Progenitor cell of endocrine pancreas (in vitro differentiated cells): ENCODE measurements at places on chromosomes 5 and 9. TPM values are rescaled to one million over a fixed set of nuclear protein-coding genes. Genes with fewer than 3 reads are reported as not detected.

- DNase-seq, result no peak
Measured at GRCh38 chr9:77488439-77489126, 159.5 kb downstream of the GNA14 start.

- DNase-seq, result no peak
Measured at GRCh38 chr5:82295959-82296531, 17.9 kb upstream of the RPS23 start.

DNA sequence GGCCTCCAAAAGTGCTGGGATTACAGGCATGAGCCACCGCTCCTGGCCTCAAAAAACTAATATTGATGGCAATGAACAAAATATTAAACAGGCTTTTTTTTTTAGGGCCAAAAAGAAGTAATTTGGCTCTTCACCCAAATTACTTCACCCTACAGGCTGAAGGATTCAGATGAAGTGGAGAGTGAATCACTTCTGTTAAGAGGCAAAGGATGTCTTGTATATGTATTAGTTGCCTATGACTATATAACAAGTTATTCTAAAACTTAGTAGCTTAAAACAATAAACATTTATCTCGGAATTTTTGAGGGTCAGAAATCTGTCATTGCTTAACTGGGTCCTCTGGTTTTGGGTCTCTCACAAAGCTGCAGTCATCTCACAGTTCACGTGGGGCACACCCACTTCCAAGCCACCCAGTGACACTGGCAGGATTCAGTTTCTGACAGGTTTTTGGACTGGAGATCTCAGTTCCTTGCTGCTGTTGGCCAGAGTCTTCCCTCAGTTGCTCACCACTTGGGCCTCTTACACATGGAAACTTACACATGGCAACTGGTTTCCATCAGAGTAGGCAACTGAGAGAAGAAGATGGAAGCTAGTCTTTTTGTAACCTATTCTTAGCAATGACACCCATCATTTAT, 66.7 kb downstream of the IQGAP2 start:
- DNase-seq, result no peak

- no peak for DNase-seq
Measured at GRCh38 chr9:36571333-36571732, 1.4 kb upstream of the MELK start.

DNA sequence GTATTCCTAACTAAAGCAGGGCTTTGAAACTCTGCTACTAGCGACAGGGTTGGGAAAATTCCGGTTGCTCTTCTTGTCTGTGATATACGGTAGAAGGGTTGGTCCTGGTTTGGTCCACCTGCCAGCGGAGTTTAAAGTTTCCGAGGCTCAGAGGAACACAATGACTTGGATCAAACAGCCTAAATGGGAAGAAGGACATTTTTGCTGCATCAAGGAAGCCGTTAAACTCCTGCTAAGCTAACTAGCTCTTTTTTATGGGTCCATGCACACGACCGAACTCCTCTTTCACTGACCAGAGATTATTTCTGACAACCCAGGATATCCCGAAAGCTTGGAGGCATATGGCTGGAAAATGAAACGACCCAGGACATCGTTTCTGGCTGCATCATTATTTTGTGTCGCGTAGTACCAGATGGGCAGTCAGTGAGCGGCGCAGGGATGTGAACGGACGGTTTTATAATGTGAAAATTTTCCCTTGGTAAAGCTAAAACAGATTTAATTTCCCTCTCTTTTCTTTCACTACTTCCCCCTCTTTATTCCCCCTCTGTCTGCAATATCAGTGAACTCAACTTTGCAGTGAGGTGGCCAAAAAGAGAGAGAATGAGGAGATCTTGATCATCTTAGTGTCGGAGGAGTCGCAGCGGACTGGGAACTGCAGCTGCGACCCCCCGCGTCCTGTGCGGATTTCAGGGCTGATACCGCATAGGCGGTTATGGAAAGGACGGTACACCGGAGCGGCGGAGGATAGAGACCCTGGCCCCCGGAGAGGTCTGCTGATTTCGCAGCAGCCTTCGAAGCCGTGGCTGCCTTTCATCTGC, at the start of gene LURAP1L:
TSS of gene LURAP1L (plus strand) at position 160 of the 818 bp plus-strand sequence. CDS start 696 bp downstream, outside the sequence.
- peak; percentile 12 for DNase-seq

DNA sequence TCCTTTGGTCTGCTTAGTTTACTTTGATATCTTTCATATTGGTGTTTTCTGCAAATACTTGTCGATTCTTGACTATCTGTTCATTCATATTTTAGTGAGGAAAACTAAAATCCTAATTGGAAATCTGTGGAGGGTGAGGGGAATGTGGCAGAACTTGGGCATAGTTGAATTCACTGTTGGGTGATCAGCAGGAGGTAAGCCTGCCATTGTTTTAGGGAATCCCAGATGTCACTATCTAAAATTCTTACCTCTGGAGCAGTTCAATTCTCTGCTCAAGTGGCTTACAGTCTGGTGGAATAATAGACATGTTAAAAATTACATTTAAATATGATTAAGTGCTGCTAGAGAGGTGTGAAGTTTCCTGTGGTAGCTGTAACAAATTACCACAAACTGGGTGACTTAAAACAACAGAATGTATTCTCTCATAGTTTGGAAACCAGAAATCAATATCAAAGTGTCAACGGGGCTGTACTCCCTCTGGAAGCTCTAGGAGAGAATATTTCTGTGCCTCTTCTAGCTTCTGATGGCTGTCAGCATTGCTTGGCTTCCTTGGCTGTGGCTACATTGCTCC, 90.3 kb upstream of the GCNT4 start:
- no peak for DNase-seq

DNA sequence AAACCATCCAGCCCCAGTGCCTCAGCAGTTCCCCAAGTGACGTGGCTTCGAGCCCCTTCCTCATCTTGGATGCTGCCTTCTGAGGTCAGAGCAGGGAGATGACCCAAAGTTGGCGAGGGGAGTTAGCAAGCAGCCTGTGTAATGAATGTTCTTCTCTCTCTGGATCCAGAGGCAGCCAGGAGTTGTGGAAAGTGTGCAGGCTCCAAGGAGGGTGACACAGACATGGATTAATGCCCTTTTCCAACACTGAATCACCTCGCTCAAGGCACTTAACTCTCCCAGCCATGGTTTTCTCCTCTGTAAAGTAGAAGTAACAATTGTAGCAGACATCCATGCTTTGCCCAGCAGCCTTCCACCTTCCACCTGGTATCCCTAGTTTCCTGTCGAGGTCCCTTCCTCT, 64.6 kb upstream of the HAND1 start:
- no peak for DNase-seq

DNA sequence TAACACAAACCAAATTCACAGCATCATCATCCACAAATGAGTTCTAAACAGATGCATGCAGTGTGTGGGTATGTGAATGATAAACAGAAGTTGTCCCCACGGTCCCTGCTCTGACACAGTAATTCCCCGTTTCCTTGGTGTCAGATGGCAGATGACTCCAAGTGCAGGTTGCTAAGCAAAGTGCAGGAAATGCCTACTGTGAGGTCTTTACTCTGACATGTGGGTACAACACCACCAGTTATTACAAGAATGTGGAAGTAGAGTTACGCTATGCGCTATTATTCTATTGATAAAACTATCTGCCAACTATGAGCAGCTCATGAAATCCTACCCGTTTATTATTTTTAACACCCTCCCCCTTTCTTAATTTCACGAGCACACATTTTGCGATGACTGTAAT, 448.9 kb downstream of the BNC2 start:
- no peak for DNase-seq

- DNase-seq, result no peak
Measured at GRCh38 chr9:101458963-101459631, 23.5 kb upstream of the ALDOB start.

The SPINK4 gene
- total RNA-seq, result 0.91 TPM in 1 of 2 replicates, not detected in the other

The PPP2R2B gene
- total RNA-seq, result 1.8 and 3.5 TPM in 2 replicates
